ENCODE measurements at places on chromosomes 5 and 9.

DNA sequence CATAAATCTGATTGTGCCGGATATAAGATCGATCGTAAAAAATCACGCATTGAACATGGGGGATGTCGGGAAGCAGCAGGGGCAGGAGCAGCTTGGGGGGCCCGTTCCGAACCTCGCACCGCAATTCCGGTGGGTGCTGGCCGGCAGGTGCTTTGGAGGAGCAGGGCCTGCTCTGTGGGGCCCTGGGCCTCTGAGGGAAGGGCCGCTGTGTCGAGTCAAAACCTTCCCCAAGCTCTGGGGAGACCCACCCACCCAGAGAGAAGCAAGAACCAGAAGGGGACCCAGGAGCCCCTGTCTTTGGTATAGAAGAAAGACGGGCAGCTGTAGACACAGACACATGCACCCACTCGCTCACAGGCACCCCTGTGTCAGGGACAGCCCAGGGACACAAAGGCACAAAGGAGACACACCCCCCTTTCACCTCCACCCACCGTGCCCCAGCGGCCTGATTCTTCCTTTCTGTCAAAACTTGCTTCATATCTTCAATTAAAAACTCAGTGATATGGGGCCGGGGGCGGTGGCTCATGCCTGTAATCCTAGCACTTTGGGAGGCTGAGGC is 49.4 kb upstream of the ZBTB43 start:
- no peak for DNase-seq

GRCh38 chr5:111144352-111144930 is 52.3 kb downstream of the WDR36 start:
- no peak for DNase-seq

DNA sequence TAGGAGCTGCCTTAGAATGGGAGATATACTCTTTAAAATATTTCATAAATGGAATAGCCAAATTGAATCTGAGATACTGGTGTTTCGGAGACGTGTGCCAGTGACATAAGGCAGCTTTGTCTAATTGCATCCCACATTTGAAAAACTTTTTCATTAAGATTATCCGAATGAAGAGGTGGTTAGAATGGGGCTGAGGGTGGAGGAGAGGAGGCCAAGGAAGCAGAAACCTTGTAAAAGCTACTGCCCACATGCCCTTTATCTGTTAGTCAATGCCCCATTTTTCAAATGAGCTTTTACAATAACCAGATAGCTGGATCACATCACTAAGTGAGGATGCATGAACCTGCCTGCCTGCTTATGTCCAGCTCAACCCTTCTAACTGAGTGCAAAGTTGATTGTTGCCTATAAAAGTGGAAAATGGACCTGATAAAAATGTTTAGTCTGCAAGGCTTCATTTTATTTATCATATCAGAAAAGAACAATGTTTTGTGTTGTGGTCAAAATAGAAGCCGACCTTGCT is 34.8 kb downstream of the SNX24 start:
- DNase-seq = no peak

- no peak for DNase-seq
Measured at GRCh38 chr9:90741036-90741435, 60.6 kb upstream of the SYK start.

DNA sequence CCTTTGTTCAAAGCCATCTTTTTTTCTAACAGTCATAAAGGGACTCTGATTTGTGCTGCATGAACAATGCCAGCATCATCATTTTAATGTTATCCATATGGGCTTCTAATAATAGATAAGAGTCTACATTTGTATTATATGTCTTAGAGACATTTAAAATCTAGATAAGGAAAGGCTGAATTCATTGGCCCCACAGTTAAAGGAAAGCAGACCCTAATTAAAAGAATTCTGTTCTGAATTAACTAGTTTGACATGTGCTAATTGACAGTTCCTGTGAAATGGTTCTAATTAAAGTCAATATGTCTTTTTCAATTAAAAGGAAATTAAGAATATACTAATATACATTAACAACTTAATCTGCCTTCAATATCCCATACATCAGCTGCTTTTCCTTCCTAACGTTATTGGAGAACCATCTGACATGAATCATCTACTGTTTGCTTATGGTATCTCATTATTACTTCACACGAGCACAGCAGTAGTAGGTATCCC is 104.7 kb downstream of the NR2F1-AS1 start:
- DNase-seq = no peak

GRCh38 chr9:88494983-88495721 is 39.8 kb upstream of the NXNL2 start:
- no peak for DNase-seq

GRCh38 chr9:114761523-114761922 is 44.3 kb downstream of the TNFSF15 start:
- DNase-seq = no peak

DNA sequence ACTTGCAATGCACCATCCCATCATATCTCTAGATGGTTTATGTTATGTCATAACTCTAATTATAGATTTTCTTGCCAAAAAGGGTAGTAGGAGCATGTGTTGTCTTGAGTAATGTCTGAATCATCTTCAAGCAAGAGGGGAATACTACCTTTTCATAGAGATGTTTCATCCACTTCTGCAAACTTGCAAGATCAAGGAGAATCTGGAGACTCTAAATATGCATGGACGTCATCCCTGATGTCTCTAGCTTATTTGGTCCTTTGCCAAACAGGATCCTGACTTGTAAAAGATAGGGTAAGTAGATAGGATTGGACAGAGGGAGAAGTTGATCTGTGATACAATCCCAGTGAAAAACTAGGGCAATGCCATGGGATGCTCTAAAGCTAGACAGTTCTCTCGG is 246.5 kb downstream of the DMRTA1 start:
- no peak for DNase-seq

DNA sequence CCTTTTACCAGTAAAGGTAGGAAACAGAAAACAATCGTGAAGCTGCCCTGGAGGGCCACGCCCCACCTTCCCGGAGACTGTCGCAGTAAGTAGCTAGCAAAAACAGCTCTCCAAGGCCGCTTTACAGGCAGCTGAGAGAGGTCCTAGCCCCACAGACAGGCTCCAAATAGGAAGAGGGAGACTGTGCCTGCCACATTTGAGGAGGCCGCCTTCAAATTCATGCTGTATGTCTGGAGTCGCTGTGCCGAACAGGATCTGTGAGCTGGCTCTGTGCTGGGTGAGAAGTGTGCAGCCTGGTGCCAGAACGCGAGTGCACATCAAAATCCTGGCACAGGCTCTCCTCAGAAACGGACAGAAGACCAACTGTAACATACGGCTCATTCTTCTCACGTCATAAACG is 582.2 kb downstream of the CETN3 start:
- DNase-seq = no peak

GRCh38 chr5:21164425-21164824 is 1176.4 kb upstream of the CDH18 start:
- no peak for DNase-seq

DNA sequence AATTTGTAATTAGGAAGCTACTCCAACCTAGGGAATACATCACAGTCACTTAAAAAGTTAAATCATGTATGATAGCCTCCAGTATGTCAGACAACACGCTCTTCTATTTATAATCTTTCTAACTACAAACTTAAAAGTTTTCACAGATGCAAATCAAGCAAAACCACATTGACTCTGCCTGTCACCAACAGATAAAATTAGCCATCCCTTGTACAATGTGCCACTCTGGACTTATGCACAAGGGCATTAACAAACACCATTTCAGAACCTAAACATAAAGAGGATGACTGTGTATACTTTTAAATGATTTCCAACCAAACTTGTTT is 14.7 kb downstream of the ERP44 start:
- DNase-seq = no peak

GRCh38 chr5:10578869-10579268 is 15.0 kb downstream of the ANKRD33B start:
- DNase-seq = no peak

- no peak for DNase-seq
Measured at GRCh38 chr5:72242796-72243475, 77.1 kb downstream of the MRPS27 start.

GRCh38 chr5:138725153-138725817 is 27.9 kb upstream of the CTNNA1 start:
- no peak for DNase-seq

DNA sequence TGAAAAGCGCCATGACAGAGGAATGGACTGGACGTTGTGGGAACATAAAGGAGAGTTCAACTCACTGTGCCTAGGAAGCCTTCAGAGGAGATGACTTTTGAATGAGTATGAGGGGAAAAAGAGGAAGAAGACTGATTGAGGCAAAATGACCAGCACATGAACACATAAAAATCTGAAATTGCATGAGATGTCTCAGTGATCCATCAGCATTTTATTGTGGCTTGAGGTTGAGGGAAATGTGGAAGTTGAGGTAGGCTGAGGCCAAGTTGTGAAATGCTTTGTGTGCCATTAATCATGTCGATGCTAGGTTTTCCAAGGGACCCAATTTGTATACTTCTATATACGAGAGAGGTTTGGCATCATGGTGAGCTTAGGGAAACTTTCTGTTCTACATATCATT is 140.9 kb upstream of the TLX3 start:
- DNase-seq = no peak

GRCh38 chr9:95991326-95991725 is 115.8 kb downstream of the ERCC6L2 start:
- no peak for DNase-seq

GRCh38 chr5:43560128-43560527 is 3.3 kb upstream of the PAIP1 start:
- no peak for DNase-seq

- no peak for DNase-seq
Measured at GRCh38 chr5:170731052-170731451, 52.5 kb upstream of the GABRP start.

GRCh38 chr9:13568841-13569601 is 289.5 kb upstream of the MPDZ start:
- DNase-seq = no peak

GRCh38 chr9:37273595-37273994 is 148.9 kb upstream of the GRHPR start:
- DNase-seq = no peak

DNA sequence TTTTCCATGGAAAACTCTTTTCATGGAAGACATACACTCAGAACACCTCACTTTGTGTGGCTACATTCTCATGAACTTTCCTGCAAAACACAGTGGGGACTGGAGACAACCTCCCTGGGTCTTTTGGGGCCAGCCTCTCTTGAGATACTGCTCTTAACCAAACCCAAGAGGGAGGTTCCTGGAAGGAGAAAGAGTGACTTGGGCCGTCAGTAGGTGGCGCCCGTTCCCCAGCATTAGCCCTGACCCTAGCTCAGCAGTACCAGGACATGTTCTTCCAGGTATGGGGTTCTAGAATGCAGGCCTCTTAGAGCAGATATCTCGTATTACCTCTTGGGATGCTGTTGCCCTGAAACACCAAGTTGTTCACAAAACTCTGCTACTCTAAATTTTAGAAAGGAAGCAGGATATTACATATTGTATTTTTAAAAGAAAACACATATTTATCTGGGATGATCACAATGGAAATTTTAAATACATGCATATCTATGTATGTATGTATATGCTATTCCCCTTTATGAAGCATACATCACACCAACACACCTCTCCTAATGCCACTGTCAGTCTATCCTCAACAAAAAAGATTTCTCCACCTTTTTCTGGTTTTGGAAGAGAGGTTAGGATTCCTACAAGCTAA is 15.8 kb upstream of the GLIS3 start:
- DNase-seq = peak; percentile 79

DNA sequence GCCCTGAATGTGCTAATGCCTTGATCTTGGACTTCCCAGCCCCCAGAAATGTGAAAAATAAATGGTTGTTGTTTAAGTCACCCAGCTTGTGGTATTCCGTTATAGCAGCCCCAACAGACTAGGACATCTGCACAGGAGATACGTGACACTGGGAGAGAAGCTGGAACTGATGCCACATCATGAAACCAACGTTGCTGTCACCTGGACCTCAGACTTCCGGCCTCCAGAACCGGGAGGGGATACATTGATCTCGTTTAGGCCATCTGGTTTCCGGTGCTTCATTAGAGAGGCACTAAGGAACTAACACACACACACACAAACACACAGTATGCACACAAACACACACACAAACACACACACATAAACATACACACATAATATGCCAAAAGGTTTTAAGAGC is 75.0 kb upstream of the ICE1 start:
- DNase-seq = no peak

- DNase-seq = no peak
Measured at GRCh38 chr9:4657426-4658159, 4.5 kb upstream of the PLPP6 start.

- DNase-seq = no peak
Measured at GRCh38 chr9:93397661-93398373, 53.7 kb upstream of the FAM120A start.

DNA sequence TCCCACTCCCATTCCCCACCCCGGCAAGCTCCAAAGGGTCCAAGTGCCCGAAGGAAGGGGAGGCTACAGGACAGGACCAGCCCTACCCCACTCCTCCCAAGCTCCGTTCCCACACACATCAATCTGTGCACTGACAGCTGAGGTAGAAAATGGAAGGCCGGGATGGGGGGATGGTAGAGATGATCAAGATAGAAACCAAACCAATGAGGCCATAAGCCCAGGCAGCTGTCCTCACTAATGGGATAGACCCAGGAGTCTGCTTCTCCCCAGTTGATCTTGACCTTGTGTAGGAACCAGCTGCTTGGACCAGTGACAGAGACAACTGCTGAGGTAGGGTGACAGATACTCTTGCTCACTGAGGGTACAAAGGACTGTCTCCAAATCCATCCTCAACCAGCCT is 38.6 kb downstream of the B4GALT1 start:
- DNase-seq = no peak

- no peak for DNase-seq
Measured at GRCh38 chr5:79640571-79641055, 28.4 kb downstream of the TENT2 start.

- no peak for DNase-seq
Measured at GRCh38 chr5:10455277-10455670, 13.6 kb downstream of the ROPN1L start.

- DNase-seq = no peak
Measured at GRCh38 chr9:16960084-16960483, 89.6 kb upstream of the BNC2 start.

Measured in stimulated activated CD4-positive, alpha-beta T cell treated with anti-CD3 and anti-CD28 coated beads, Interleukin-4, amount 100 ng/mL, for 1 hour (primary cell).